ENCODE measurements at places on chromosomes 6 and 20. TPM values are rescaled to one million over a fixed set of nuclear protein-coding genes. Genes with fewer than 3 reads are reported as not detected.

The MUC22 gene
- not detected for total RNA-seq

The TSHZ2 gene
- 3.1 TPM for total RNA-seq

The MYLK2 gene
- total RNA-seq = 0.07 TPM

The LRRC73 gene
- 0.78 TPM for total RNA-seq

Data from smooth muscle cell of the pulmonary artery (primary cell).